ENCODE measurements at places on chromosomes 11 and 22.

DNA sequence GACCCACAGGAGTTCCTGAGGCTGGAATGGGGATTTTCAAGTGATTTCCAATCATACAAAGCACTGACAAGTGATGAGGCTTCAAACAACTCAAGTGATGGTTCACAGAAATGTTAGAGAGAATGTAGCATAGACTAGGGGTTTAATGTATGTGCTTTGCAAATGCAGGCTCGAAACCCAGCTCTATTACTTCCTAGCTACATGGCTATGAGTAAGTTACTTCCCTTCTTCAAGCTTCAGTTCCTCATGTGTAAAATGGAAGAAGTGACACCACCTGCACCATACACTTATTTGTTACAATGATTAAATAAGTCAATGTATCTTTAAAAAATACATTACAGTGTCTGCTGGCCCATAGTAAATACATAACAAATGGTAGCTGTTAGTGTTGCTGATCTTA is 139.8 kb downstream of the CCDC81 start:
- DNase-seq, result no peak

- DNase-seq, result no peak
Observed at GRCh38 chr22:40153192-40153591, 24.5 kb upstream of the TNRC6B start.

DNA sequence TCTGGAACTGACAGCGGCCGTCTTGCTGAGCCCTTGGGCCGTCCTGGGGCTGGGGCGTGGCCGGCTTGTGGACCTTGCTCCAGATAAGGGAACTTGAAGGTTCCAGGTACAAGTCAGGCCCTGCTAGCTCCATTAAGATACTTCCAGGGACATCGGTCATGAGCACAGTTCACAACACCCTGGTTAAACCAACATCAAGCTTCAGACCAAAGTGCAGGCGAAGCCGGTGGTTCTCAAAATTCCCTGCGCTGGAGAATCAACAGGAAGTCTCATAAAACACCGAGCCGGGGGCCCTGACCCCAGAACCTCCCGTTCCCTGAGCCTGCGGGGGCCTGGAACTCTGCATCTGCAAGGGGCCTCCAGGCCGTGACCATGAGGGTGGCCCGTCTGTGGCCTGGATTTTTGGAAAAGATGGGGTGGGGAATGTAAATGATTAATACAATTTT is 1043.8 kb downstream of the BRD1 start:
- DNase-seq, result no peak

GRCh38 chr22:27032091-27032761 is 374.8 kb downstream of the MIAT start:
- no peak for DNase-seq

DNA sequence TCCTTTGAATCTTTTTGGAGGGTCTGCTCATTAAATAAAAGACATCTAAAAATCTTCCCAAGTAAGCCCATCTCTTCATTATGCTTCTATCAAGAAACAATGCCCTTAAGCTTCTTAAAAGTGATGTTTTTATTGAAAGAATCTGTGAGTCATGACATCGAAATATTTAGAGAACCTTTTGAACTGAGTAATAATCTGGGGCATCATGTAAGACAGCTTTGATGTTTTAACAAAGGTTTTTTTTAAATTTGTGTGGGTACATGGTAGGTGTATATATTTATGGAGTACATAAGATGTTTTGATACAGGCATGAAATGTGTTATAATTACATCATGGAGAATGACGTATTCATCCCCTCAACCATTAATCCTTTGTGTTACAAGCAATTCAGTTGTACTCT is 46.8 kb downstream of the PLAAT5 start:
- no peak for DNase-seq

- DNase-seq, result no peak
Observed at GRCh38 chr11:74465291-74465708, 2.0 kb downstream of the KCNE3 start.

GRCh38 chr11:115695677-115696364 is 191.6 kb upstream of the CADM1 start:
- DNase-seq, result no peak

- no peak for DNase-seq
Observed at GRCh38 chr22:30582051-30582450, 7.6 kb upstream of the GAL3ST1 start.

- no peak for DNase-seq
Observed at GRCh38 chr11:36241497-36241896, 47.7 kb downstream of the COMMD9 start.

- DNase-seq, result no peak
Observed at GRCh38 chr11:131302836-131303235, 67.6 kb upstream of the NTM start.

DNA sequence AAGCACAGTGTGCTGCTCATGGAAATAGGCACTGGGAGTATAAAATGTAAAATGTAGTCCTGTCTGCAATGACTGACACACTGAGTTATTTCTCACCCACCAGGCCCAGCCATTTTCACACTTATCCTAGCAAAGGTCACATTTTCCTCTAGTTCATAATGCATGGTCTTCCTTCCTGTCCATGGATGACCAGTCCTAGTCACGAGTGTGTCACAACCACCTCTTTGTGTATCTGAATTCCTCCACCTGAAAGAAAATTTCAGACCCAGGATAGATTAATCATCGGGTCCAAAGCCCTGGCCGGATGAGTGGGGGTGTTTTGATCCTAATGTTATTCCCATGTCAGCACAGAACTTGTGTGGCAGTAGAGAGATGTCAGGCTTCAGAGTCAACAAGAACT is at the start of gene MRGPRX4:
MRGPRX4 (plus strand) TSS at position 172 of the 400 bp plus-strand sequence. CDS start 420 bp downstream, outside the sequence.
- DNase-seq, result no peak

- DNase-seq, result no peak
Observed at GRCh38 chr11:1488575-1489180, 2.1 kb upstream of the MOB2 start.

GRCh38 chr11:12603143-12604088 is 70.8 kb upstream of the TEAD1 start:
- DNase-seq, result no peak

DNA sequence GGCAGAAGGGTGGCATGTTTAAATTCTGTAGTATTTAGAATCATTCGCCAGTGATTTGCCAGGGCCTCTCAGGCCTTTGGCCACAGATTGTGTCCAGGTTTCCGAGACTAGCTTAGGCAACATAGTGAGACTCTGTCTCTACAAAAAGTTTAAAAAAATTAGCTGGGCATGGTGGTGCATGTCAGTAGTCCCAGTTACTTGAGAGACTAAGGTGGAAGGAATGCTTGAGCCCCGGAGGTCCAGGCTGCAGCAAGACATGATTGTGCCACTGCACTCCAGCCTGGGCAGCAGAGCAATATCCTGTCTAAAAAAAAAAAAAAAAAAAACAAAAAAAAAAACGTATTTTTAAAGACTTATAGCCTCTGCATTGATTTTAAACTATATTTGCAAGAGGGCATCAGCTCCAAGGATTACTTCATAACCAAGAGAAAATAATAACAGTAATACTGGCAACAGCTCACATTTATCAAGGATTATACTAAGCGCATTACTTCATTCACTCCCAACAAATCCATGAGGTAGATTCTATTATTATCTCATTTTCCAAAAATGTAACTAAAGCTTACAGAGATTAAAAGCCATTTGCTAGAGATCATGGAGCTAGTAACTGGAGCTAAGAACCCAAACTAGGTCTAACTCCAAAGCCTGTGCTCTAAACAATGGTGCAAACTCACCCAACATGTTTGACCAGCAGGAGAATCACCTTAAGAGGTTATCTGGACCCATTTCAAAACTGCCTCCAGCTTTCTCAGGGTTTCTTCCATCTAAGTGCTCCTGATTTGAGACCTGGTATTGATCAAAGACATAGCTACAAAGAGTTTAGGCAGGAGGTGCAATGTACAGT is 32.6 kb upstream of the SLC6A5 start:
- no peak for DNase-seq
